Astrocyte of the hippocampus (primary cell): ENCODE measurements at places on chromosomes 4 and X.
A peak's percentile ranks its signal among the peaks of the same experiment; 100 is the strongest.

- DNase-seq, result no peak
Measured at GRCh38 chr4:43835869-43836268, 612.7 kb downstream of the KCTD8 start.

- DNase-seq, result peak; percentile 39
Measured at GRCh38 chr4:140286456-140286855, 87.0 kb upstream of the SCOC start.

- peak; percentile 74 for DNase-seq
Measured at GRCh38 chrX:72029483-72030411, 102.0 kb downstream of the RTL5 start.

DNA sequence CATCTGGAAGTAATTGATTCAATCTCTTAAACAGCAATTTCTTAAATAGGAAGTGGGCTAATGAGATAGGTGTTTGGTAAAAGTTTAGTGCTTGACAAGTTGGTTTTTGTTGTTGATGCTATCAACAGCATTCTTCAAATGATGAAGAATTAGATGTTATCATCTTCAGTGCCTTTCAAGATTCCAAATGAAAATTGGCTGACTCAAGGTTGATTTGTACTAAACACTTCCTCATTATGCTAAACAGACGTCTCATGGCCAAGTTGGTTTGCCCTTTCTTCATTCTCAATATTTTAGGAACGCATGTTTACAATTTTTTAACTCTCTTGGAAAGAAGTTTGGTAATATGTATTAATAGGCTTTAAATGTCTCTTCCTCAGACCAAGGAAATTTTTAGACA lies 86.0 kb downstream of the MID1IP1 start:
- no peak for DNase-seq

- no peak for DNase-seq
Measured at GRCh38 chr4:134754301-134755019, 552.9 kb upstream of the PABPC4L start.

GRCh38 chrX:32778965-32779364 lies 432.4 kb downstream of the DMD start:
- no peak for DNase-seq

- DNase-seq, result peak; percentile 41
Measured at GRCh38 chrX:136880003-136880451, 498 bp downstream of the RBMX start.

DNA sequence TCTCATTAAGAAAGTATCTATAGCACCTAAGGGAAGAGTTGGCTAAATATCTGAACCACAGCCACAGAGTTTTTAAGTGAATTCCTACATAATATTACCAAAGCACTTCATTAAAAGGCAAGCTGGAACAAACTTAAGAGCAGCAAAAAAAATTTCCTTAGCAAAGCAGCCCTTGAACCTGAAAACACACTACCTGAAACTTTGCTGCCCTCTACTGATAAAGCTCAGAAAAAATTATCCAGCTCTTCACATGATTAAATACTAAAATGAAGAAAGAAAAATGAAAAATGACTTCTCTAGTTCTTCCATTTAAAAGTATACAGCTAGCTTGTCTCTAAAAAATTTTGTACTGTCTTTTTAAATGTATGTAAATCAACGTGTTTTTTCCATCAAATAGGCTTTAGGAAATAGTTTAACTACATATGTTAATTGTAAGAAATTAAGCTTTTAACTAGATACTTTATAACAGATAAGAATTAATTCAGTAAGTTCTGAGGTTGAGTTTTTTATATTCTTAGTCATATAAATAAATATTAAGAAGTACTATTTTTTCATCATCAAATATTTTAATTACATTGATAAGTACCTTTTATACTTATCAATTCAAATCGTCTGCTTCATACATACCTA lies 156.1 kb downstream of the STPG2 start:
- DNase-seq, result peak; percentile 64

GRCh38 chr4:71732066-71732465 lies 51.8 kb downstream of the GC start:
- no peak for DNase-seq

- DNase-seq, result no peak
Measured at GRCh38 chr4:173538148-173538908, 8.3 kb upstream of the HAND2 start.

DNA sequence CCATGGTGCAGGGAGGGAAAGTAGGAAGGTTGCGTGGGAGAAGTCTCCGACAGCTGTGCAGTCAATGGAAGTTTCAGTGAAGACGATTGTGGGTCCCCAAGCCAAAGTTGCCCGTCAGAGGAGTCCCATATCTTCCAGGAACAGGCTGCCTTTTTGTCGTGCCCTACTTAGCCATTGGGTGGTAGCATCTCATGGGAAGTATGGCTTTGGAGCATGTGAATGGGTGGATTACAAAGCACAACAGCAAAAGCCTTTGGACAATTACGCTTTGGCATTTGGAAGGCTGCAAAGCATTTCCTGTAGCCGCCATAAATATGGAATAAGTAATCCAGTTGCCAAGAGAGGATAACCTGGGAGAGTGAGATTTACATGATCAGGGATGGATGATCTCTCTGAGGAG lies 300.7 kb upstream of the BOD1L1 start:
- no peak for DNase-seq

- peak; percentile 71 for DNase-seq
Measured at GRCh38 chr4:184473499-184474262, 669 bp downstream of the IRF2 start.

DNA sequence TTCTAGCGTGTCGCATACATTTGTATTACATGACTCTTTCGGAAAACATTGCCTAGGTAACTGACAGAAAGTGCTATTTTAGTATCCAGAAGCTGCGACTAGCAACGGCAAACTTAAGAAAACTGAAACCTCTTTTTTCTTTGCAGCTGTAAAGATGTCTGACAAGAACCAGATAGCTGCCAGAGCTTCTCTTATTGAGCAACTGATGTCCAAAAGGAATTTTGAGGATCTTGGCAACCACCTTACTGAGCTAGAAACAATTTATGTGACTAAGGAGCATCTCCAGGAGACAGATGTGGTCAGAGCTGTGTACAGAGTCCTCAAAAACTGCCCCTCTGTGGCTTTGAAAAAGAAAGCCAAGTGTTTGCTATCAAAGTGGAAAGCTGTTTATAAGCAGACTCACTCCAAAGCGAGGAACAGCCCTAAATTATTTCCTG lies 9.4 kb downstream of the TCEANC start:
- no peak for DNase-seq

- DNase-seq, result peak; percentile 2
Measured at GRCh38 chrX:42054256-42054655, 130.9 kb upstream of the CASK start.

DNA sequence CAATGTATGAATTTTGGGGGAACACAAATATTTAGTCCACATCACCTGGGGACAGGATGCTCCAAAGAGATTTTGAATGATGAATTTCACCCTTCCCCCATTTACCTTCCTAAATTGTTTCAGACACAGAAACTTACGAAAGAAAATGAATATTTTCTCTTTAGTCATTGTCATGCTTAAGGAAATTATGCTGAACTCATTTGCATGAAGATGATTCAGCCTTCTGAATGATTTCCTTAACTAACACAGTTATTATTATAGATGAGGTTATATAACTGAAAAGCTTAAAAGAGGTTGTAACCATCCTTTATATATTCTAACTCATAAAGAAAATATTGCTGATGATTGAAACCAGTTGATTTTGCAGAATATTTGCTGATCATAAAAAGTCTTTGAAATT lies 61.1 kb downstream of the KCNIP4 start:
- DNase-seq, result no peak

DNA sequence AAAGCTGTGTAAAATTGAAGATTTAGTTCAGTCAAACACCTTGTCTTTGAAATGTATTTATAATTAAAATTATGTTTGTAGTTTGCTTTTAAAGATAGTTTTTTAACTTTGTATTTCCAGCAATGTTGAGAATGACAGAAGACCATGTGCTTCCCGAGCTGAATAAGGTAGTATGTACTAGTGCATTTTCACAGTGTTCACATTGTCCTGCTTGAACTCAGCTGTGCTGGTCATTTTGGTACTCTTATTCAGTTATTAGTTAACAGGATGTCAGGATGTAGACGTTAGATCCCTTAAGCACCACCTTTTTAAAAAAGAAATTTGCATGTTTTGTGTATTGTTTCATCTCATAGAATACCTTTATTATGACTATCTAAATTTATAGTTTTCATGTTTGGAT lies 28.4 kb downstream of the ANAPC4 start:
- DNase-seq, result no peak

DNA sequence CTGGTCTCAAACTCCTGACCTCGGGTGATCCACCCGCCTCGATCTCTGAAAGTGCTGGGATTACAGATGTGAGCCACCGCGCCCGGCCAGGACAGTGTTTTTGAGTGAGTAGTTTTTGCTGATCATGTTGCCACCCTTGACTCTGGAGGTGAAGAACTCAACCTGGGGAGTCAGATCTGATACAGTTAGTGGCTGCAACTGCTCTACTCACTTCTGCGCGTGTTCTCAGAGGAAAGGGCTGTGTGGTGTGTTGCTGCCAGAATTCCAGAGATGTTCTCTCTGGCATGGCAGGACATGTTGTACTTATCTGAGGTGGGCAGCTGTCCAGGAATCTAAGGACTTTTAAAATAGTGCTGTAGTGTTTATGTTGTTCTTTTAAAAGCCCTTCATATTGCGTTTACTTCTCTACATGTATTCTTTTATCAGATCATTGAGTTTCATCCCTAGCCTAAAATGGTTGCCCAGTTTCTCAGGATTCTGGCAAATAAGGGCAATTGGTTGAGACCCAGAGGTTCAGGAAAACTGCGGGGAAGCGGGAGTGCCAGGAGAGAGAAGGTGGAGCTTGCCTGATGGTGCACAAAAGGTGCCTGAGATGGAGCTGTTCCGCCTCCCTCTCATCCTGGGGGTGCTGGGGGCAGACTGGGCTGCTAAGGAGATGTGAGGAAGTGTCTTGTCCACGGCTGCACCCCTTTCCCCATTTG lies 97.7 kb downstream of the ARHGAP10 start:
- DNase-seq, result peak; percentile 41

DNA sequence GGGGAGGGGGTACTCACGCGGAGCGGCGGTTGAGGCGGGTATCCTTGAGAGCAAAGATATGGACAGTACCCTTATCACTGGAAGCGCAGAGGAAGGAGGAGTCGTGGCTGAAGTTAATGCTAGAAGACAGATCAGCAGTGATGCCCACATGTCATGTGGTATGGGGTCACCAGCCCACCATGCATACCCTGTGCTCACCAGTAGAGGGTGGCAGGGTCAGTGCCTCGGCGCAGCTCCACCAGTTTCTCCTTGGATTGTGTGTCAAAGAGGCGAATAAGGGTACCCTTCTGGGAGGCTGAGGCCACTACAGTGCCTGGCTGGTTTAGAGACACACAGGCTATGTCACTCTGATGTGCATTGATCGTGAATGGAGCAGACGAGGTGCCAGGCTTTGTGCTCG lies 1.5 kb upstream of the PRAF2 start:
- DNase-seq, result no peak

- DNase-seq, result peak; percentile 90
Measured at GRCh38 chr4:128468123-128468989, 180.7 kb upstream of the PGRMC2 start.

DNA sequence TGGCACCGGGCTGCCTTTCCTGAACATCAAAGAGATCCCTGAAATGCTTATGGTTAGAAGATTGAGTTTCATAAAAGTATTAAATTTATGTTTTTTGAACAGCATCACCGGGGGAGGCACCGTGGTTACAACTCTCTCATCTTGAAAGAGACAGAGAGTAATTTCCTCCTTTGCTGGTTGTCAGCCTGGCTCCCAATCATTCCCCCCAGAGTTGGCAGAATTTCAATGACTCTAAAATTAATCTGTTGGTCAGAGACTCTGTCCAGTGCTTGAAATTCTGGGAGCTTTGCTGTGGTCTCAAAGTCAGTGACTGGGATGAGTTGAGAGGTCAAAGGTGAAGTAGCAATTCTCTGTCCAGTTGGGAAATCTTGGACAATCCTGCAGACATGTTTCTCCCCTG lies 135.9 kb downstream of the RAB28 start:
- DNase-seq, result peak; percentile 25

DNA sequence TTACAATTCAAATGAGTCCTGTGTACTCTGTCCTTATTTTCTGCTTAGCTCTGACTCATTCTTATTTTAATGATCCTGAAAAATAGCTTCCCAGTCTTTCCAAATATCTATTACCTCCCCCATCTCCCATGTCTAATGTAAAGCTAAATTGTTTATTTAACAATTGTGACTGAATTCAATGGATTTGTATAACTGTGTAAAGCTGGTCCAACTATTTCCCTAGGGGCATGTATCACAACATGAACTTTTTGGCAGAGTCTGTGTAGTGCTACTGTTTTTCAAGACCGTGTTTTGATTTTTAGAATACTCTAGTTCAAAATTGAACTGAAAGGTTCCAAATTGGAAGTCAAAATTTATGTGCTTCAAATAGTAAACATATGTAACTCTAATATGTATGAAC lies 67.8 kb downstream of the SPCS3 start:
- no peak for DNase-seq

DNA sequence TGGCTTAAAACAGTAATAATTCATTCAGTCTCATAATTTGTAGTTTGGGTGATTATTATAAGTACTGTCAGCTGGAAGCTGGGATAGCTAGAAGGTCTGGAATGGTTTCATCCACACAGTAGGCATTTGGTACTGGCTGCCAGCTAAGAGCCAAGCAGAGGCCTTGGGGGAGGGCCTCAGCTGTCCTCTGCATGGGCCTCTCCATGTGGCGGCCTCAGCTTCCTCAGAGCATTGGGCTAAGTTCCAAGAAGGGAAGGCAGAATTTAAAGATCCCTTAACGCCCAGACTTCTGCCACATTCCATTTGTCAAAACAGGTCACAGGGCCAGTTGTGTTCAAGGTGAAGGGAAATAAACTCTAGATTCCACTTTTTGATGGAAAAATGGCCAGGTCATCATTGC lies 93.3 kb downstream of the NEUROG2 start:
- DNase-seq, result no peak

DNA sequence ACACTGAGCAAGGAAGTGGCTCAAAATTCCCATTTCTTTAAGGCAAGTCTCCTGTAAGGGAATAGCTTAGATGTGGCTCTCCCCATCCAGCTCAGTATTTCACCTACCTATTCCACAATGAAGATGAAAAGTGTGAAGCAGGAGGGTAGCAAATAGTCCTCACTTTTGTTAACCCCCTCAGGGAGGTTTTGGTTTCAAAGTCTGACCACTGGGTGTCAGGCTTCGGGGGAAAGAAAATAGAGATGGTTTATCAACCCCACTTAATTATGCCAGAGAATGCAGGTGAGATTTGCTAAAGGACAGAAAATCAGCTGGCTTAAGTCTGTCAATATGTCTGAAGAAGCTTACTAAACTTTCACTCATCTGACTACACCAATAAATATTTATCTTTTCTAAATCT lies 69.5 kb downstream of the DHX15 start:
- DNase-seq, result no peak

DNA sequence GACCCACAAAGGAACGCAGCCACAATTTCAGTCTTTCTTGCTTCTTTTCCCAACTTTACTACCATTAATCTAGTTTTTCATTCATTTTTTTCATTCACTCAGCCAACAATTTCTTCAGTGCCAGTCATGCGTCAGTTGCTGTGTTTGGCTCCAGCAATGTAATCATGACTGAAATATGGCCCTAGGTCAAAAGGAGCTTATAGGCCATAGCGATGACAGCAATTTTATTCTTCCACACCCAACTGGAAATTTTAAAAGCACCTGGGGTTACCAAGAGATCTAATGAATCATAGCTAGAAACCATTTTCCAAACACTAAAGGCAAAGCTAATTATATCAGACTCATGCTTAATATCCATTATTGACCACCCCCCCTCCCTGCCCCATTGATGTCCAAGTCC lies 29.8 kb upstream of the C1QTNF7 start:
- DNase-seq, result no peak
